OCI-M1 (cell line): ENCODE measurements at places on chromosomes 12 and 14.

DNA sequence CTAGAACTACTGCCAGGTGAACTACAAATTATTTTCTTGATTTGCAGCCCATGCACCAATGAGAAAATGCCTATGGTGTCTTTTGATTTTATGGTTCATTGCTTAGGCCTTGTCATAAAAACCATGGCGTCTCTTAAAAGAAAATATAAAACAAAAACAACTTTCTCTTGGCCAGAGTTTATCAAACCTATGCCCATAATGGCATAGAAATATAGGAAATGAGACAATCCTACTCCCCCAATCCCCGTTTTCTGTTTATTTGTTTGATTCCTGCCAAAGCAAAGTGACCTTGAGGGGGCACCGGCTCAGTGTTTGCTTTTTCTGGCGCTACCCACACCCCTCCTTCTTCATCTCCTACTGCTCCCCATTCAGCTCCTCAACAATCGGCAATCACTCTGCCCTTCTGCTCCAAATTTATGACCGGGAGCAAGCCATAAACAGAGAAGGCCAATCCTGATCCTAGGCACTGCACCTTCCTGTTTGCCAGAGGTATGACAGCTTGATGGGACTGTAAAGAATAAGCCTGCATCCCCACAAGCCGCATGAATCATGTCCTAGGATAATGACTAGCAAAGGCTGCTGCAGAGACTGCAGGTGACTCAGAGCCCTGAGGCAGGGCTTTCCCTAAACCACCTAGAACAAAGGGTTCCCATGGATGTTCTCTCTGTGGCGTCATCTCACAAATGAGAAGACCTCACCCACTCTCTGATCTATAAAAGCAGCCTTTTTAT, 874.9 kb downstream of the NRXN3 start:
- no peak for DNase-seq

GRCh38 chr14:66842911-66843512, 335.1 kb downstream of the GPHN start:
- no peak for DNase-seq

- no peak for DNase-seq
Observed at GRCh38 chr14:61420326-61420725, 98.9 kb downstream of the PRKCH start.

DNA sequence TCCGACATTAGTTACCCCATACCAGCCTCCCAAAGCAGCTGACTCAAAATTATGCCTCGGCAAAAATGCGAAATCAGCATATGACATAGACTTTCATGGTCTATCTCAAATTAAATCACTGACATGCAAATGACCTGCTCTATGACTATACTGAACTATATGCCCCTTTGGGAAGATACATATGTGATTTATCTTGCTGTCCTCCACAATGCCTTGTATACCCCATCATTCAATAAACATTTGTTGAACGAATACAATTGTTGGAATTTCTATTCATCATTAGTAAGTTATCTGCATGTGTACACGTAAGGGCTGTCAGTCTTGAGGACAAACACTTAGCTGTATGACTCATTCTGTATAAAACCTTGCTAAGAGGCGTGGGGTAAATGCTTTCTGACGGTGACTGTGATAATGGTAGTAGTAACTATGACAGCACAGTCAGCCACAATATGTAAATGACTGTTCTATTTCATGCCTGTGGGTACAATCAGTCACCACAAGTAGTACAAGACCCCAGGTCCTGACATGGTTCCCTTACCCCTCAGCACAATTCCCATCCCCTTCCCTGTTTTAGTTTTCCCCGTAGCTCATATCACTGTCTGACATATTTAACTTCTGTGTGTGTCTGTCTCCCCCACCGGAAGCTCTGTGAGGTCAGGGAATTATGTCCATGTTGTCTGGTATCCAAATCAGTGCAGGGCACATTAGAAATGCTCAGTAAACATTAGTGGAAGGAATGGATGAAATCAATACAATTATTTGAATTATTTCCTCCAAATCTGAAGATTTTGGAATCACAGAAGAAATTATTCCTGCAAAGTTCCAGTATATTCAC, 42.8 kb downstream of the STXBP6 start:
- peak; percentile 24 for DNase-seq

GRCh38 chr12:11621797-11622423, 27.6 kb upstream of the ETV6 start:
- DNase-seq = peak; percentile 35

GRCh38 chr12:109686523-109686922, 27.1 kb upstream of the FAM222A start:
- peak; percentile 50 for DNase-seq

DNA sequence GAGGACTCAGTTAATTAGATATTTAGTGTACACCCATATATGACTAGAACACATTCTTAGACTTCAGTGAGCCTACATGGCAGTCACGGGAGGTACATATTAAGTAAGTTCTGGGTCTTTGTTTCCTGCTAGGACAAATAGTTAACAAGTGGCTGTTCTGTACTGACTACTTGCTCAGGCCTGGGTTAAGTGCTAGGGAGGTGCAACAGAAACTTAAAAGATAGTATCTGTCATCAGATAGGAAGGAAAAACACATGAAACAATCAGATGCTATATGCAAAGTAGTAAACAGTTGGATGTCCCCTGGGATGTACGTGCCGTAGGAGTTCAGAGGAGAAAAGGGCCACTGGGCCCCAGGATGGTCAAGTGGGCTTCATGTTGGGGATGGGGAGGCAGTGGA, 59.5 kb downstream of the SLC4A8 start:
- no peak for DNase-seq

DNA sequence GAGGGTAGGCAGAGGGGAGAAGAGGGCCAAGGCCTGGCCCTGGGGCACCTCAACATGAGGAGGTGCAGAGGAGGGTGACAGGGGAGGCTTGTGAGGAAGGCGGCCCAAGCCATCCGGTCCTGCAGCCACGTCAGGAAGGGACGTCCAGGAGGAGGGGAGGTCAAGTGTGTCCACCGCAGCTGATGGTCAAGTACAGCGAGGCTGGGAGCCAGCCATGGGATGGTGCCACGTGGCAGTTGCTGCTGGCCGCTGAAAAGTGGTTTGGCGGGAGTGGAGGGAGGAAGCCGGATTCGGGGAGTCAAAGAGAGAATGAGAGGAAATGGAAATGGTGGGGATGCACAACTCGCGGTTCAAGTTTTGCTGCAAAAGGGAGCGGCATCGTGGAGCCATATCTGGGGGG, 41.2 kb downstream of the PRIMA1 start:
- no peak for DNase-seq

DNA sequence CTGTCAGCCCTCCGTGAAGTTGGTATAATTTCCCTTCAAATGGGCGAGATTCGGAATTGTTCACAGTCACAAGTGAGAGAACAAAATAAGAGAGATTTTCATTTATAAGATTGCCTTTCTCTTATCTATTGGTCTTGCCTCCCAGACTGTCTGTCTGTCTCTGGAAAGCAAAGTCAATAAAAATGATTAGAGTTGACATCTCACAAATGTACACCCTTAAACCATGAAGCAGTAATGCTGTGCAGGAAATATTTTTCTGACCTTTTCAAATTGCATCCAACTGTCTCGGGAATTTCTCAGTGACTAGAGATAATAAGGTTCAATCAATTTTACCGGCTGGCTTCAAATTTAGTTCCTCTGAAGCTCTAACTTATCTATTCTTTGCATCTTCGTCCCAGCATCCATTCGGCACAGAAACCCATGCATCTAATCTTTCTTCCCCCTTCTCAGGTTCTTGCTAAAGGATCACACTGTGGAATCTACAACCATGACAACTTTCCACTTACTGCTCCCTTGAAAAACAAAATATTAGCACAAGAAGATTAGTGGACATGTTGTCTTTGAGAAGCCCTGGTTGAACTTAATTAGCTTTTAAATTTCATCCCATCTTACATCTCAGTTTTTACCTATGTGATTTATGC, 93.1 kb downstream of the RMST start:
- DNase-seq = no peak

GRCh38 chr14:50410921-50411320, 14.2 kb upstream of the CDKL1 start:
- DNase-seq = no peak

GRCh38 chr14:101914083-101914482, 50.3 kb upstream of the DYNC1H1 start:
- DNase-seq = no peak

DNA sequence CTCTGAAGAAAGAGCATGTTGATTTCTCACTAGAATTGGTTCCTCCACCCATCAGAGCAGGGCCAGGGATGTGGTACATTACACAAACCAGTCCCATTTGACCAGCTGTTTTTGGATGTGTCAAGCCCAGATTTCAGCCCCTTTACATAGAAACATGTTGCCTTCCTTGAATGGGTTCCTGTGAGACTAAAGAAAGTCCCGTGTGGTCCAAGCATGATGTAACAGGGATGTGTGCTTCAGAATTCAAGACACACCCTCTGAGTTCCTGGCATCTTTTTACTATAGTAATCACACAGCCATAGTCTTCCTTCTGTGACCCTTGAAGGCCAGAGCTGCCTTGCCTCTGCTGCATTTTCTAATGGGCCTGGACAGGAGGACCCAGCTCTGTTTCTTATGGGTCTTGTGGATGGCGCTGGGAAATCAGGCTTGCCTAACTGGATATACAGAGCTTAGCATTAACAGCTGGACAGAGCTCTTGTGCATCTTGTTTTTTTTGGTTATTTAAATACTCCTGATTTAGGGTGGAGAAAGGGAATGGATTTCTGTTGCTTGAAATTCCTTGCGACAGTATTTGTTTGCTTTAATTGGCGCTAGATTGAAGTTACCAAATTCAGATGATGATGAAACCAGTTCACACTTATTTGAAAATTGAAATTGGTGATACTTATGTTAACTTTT, 341.0 kb downstream of the ZFP36L1 start:
- DNase-seq = no peak

GRCh38 chr12:116516657-116517056, 42.5 kb upstream of the MAP1LC3B2 start:
- no peak for DNase-seq

DNA sequence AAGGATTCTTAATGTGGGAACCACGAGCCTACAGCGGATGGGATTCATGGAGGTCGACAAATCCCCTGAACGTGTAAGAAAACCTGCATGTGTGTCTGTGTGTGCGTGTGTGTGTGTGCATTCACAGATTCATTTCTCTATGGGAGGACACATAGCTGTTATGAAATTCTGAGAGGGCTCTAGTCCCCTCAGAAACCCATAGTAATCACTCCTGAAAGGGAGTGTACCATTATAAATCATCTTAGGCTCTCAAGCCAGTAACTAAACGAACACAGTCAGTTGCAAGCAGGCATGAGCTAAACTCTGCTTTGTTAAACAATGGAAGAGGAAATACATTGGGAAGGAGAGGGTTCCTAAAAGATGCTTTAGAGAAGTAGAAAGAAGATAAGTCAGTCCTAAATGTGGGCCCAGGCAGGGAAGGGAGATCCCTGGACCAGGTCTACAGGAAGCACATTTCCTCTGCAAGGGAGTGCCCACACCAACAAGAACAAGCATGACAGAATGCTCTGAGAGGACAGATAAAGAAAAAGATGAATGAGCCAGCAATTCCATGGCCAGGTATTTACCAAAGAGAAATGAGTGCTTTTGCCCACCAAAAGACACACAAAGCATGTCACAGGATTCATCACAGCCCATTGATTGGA, 91.3 kb downstream of the ITPR2 start:
- DNase-seq = no peak

GRCh38 chr14:71341156-71341555, 433.9 kb downstream of the PCNX1 start:
- no peak for DNase-seq

- DNase-seq = no peak
Observed at GRCh38 chr12:108816652-108817335, 40.6 kb downstream of the SSH1 start.

DNA sequence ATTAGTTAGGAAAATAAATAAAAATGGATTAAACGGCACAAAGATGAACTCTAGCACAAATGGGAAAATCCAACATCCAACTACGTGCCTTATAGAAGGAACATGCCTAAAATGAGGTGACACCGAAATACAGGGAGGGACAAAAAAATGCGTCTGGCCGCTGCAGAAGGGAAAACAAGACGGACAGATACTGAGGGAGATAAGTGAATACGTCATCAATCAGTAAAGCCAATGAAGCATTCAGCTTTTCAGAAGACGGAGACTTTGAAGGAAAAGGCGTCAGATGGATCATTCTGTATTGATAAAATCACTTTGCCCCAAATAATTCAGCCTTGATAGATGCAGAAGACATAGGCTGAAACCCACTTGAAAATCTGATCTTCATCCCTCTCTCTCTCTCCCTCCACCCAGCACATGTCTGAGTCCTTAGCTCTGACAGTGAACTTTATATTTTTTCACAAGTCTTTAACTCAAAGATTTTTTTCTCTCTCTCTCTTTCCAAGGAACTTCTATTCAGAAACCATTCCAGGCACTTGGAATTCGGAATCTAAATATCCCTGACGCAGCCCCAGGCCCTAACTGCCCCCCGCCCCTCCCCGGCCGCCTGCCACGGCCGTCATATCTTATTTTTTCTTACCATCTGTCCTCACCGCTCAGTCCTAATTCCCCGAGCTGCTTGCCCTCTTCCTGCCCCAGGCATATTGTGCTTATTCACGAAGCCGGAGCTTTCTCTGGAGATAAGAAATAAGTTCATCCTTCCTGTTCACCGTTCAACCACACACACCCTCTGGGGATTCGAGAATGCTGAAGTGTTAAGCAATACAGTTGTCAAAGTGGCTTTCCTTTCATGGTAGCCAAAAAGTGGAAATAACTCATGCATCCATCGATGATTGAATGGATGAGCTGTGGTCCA, 35.5 kb upstream of the RFLNA start:
- peak; percentile 95 for DNase-seq

- no peak for DNase-seq
Observed at GRCh38 chr14:104923640-104924420, 849 bp upstream of the PLD4 start.

GRCh38 chr12:66071549-66071948, 59.0 kb downstream of the LLPH start:
- DNase-seq = no peak

GRCh38 chr14:50070230-50070629, 46.1 kb downstream of the VCPKMT start:
- DNase-seq = no peak

DNA sequence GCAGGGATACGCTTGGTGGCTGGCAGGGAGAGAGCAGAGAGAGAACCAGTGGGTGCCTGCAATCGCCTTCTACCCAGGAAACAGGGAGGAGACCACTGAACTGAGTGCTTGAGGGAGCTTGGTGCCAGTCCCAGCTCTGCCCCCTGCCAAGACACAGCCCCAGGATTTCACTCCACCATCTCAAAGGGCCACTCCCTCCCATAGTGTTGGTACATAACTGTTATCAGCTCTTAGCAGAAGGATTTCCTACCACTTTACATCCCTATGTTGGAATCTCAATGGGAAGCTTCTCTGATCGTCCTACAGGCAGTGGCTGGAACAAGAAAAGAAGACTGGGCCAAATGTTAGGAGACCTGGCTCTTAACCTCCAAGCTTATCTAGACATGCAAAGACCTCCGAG, 157.4 kb upstream of the FOXN3 start:
- DNase-seq = no peak

- no peak for DNase-seq
Observed at GRCh38 chr12:62854024-62854423, 80.9 kb downstream of the PPM1H start.

- no peak for DNase-seq
Observed at GRCh38 chr12:386651-387050, 2.5 kb downstream of the KDM5A start.
